ENCODE measurements at places on chromosomes 2 and 18.

DNA sequence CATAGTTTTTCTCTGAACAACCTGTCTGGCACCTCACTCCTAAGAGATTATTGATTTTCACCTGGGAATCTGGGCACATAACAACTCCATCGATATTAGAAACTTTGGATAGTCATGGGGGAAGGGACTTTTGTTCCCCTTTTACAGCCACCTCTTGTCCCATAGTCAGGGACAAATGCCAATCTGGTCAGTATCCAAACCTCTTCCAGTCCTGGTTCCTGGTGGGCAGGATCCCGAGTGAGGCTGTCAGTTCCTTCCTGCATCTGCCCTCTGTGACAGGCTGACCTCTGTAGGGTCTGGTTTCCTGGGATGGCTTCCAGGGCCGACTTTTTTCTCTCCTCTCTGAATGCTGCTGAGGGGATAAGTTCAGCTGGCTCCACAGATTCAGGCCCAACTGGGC, 11.0 kb downstream of the KIF5C start:
- DNase-seq, result no peak

DNA sequence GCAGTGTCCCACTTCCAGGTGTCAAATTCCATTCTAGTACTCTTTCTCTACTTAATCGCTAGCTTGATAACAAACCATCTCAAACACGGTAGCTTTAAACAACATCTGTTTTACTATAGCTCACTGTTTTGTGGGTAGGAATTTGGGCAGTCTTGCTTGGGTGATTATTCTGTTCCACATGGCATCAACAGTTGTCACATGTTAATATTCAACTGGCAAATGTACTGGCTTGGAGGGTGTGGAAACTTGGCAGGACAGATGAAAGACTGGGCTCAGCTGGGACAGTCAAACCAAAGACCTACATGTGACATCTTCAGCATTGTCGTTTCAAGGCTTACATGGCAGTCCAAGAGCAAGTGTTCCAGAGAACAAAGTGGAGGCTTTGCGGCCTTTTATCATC, 241.8 kb downstream of the PTH2R start:
- DNase-seq, result no peak

DNA sequence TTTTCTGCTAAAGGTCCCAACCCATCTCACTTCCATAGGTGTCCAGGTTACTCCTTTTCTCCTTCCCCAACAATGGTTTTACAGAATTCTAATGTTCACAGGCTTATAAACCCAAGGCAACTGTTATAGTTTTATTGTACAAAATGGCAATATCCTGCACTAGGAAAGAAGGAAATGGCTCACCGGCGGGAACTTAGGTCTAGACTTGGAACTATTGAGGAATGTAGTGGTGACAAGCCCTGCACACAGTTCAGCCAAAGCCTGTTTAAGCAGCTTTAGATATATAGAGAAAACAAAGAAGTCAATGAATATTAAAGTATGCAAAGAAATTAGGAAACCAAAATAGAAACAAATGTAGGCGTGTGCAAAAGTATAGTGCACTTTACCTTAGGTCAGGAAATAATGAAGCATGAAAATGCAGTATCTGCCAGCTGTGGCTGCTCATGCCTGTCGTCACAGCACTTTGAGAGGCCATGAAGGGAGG, 22.7 kb upstream of the KCNG3 start:
- DNase-seq, result no peak

GRCh38 chr2:49224426-49225010, 70.2 kb upstream of the FSHR start:
- DNase-seq, result no peak

- no peak for DNase-seq
Measured at GRCh38 chr18:14943486-14943885, 195.5 kb downstream of the ANKRD30B start.

DNA sequence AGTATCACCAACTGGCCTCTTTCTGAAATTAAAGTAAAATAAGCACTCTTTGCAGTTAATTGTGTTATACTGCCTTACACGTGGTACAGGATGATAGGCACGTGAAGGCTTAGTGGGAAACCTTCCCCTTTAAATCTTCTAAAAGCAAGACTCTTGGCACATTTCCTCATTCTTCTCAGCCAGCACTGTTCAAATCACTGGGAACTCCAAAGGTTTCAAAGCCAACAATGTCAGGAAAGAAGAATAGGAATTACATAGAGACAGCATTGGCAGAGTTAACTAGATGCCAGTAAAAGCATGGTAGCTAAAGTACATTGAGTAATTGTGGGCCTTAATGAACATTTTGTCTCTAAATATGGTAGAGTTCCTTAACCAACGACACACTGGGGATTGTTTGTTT, 96.4 kb downstream of the DTNA start:
- no peak for DNase-seq
